ENCODE measurements at places on chromosomes 1 and 21.

- no peak for DNase-seq
These were observed 4.8 kb downstream of the ITLN1 start for GRCh38 chr1:160880216-160880615.

DNA sequence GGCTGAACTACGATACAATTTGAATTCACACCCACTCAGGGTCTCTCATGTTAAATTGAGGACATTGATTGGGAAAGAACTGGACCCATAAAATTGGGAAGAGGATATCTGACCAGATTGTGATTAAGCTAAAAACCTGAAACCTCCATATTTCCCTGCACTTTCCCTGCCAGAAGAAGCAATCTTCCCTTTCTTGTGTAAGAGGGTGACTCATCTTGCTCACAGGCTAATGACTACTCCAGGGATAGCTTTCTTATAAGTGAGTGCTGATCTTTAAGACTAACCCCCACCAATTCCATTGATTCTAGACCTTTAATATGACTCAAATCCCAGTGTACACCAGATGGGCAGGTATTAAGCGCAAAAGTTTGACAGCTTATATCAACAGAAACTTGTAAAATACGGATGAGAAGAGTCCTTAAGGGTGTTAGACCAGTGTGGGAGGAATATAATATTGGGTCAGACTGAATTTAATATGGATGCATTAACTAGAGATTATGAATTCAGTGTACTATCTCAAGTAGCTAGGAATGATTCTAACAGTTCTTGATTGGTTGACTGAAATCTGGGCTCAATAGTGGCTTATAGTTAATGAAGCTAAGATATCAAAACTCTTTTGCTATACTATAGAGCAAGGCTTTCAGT is 12.1 kb upstream of the SGIP1 start:
- no peak for DNase-seq

- peak; percentile 88 for DNase-seq
These were observed 20.7 kb downstream of the MIS18A start for GRCh38 chr21:32257962-32258785.

- peak; percentile 92 for DNase-seq
These were observed 17.4 kb downstream of the TNFRSF1B start for GRCh38 chr1:12184008-12184681.

DNA sequence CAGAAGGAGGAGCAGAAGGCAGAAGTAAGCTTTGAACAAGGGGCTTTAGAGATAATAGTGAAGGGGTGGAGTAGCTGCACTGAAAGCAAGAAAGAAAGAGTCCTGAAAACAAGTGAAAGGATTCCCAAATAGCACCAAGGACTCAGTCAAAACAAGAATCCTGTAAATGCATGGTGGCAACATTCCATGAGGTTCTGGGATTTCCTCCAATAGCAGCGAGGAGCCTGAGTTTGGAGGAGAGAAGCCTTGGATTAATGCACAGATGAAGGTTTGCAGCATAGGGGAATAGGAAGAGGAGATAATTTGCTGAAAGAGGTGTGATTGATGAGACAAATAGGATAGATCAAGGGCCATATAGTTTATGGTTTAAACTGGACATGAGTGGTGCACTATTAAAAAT is 10.9 kb downstream of the KRTAP22-2 start:
- no peak for DNase-seq

DNA sequence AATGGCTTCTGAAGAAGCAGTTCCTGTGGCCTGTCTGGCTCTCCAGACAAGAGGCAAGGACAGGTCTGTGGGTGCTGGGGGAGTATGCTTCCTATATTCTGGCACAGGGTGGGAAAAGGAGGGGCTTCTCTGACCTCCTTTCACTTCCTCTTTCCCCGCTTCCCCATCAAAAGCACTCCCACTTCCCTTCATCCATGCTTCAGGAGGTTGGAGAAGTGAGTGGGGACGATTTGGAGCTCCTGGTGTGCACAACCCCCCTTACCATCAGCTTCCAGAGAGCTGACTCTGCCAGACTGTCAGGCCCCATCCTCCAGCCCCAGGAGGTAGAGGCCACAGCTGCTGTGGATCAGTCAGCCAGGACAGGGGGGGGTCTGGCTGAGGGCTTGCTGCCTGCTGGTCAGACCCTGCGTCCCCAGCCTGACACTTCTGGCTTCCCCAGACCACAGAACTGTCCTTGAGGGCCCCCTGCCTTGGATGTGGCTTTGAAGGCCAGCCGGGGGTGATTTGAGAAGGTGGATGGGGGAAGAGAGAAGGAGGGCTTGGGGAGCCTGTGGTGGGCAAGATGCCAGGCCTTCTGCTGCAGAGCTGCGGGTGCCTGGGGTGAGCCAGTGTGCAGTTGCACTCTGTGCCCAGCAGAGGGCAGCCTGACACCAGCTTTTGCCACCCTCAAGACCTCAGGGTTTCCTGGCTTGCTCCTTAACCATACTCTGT is 21.5 kb upstream of the TMEM222 start:
- peak; percentile 96 for DNase-seq

DNA sequence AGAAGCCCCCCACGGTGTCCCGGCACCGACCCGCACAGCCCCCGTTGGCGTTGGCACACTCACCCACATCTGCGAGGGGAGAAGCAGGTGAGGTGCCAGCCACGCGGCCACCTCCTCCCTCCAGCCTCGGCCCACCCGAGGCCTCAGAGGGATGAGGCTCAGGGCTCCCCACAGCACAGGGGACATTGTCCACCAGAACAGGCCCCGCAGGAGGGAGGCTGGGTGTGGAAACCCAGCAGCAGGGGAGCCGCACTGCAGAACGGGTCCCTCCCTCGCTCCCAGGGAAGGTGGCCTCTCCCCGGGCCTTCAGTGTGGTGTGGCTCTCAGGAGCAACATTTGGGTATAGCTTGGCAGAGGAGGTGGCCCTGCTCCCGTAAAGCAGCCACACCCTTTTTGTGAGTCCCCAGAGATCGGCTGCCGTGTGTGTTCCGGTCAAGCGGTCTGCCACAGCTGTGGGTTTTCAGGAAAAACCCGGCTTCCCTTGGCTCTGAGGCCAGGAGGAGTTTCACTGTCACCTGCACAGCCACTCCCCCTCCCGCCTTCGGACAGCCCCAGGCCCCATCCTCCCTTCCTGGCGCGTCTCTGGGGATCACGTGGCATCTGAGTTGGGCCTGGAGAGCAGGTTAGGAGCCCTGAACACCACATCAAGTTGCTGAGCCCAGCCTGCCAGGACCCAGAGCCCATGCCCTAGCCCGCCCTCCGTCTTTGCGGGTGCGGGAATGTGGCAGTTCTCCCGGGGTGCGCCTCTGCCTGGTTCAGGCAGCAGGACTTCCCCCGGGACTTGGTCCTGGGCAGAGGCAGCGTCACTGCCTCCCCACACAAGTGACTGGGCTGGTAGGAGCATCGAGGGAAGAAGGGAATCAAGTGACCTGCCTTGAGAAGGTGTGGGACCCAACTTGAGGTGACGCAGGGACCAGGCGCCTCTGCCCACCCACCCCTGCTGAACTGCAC is 64.0 kb downstream of the MEGF6 start:
- peak; percentile 56 for DNase-seq

DNA sequence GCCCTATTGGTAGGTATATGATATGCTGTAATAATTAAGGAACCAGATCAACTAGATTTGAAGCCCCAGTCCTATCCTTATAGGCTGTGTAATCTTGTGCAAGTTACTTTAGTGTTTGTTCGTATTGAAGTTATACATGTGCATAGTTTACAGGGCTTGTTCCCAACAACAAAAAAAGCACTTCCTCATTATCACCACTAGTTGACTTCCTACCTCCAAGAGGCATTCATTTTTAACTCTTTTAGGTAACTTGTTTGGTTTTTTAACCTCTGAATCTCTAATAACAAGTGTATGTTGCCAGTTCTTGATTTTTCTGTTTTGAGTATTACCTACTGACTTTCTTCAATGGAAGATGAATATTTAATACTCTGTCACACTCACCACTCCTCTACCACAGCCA is 71.9 kb downstream of the ST3GAL3 start:
- no peak for DNase-seq
